ENCODE measurements at places on chromosomes 1 and 21.

- DNase-seq, result no peak
These were observed 70.4 kb downstream of the MRPS6 start for GRCh38 chr21:34143685-34144182.

DNA sequence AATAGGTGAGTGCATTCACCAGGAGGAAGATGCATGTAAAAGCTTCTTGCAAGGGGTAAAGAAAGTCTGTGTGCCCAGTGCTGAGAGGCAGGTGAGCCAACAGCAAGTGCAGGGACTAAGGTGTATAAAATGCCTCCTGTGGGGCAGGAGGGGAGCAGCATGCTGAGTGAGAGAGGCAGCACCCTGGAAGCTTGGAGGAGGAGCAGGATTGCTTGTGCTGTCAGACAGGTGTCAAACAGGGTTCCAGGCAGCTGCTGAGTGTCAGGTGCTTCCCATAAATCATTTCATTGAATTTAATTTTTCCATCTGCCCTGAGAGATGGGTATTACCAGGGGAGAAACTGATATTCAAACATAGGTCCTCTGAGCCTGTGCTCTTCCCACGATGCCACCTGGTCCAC lies 13.9 kb downstream of the BSND start:
- no peak for DNase-seq

- no peak for DNase-seq
These were observed 285.2 kb downstream of the PCP4 start for GRCh38 chr21:40152476-40152875.

GRCh38 chr1:160863061-160863773 lies 530 bp upstream of the CD244 start:
- no peak for DNase-seq

GRCh38 chr1:100461222-100461621 lies 76.7 kb upstream of the GPR88 start:
- no peak for DNase-seq

DNA sequence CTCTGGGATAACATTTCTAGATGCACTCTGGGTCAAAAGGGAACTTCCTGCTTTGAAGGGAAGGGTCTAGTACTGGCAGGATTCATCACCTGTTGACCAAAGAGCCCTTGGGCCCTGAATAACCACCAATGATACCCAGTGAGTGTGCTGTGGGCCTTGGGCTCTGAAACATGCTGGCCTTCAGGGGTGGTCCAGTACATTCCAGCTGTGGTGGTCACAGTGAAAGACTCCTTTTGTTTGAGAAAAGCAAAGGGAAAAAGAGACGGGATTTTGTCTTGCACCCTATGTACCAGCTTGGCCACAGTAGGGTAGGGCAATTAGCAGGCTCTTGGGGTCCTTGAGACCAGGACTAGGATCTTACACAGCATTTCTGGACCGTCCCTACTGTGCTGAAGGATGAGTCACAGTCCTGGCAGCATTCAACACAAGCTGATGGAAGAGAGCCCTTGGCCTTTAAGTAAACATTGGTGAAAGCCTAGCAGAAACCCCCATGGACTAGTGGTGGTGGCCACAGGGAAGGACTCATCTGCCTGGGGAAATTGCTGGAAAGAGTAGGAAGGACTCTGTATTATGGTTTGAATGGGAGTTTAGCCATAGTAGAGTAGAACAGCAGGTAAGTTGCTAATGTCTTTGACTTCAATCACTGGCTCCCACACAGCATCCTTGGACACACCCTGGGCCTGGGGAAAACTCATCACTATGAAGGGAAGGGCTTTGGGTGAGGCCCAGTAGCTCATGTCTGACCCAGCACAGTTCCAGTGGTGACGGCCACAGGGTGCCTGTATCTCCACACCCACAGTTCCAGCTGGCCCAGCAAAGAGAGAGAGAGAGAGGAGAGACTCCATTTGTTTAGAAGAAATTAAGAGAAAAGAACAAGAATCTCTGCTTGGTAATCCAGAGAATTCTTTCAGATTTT lies 87.5 kb downstream of the COL24A1 start:
- no peak for DNase-seq

- DNase-seq, result no peak
These were observed 84.3 kb downstream of the TGFBR3 start for GRCh38 chr1:91801496-91802115.

DNA sequence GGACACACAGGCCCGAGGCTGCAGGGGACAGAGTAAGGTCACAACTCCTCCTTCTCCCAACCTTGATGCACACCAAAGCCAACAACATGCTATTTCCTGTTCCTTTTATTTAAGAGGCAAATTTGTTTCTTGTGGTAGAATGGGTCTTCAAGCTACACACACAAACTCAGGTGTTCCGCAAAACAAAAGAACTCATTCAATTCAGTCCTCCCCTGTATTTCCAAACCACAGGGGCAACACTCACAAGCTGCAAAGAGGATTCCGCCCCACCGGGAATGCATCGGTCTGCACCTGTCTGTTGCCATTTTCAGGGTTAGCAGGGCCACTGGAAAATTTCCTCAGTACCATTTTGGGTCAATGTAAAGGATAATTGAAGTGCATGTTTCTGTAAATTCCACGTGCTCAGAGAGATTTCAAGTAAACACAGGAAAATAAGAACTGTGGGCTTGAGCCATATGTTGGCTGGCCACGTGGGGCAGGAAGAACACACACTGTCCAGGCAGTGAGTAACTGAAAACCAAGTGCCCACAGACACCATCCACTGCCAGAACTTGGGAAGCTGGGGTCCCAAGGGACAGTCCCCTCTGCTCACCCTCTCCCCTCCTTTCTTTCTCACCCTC lies 145.2 kb upstream of the ERG start:
- DNase-seq, result no peak

DNA sequence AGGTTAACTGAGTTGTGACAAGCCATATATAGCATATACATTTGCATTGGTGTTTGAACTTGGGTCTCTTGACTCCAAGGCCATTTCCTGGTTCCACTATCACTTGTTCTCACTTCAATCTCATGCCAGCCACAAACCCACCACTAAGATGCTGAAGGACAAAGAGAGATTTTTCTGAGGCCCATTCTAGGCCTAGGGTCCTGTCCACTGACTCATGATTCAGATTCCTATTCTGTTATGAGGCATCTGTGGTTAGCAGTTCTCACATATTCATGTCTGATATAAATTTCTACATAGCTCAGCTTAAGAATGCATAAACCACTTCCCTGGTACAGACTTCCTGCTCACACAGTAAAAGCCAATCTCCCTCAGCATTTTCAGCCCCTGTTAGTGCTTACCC lies 326.1 kb upstream of the BEND5 start:
- DNase-seq, result no peak

GRCh38 chr1:3636080-3636479 lies 11.3 kb downstream of the TPRG1L start:
- no peak for DNase-seq

GRCh38 chr1:63322944-63323864 lies 837 bp downstream of the FOXD3 start:
- DNase-seq, result peak; percentile 32

DNA sequence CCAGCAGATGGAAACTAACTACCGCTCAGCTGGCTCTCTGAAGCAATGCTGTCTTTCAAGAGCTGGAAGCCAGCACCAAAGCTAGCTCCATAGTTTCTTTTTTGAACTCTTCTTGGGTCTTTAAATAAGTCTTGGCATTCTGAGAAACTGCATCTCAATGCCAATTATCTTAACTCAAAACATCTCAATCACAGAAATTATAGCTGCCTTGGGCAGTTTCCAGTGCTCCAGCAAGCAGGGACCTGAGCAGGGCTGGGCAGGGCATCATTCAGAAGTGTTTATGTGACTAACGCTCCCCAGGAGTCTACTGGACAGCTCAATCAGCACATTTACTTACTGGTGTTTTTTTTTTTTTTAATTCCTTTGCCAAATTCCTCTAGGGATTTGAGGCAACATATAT lies 18.3 kb upstream of the PADI4 start:
- DNase-seq, result no peak

DNA sequence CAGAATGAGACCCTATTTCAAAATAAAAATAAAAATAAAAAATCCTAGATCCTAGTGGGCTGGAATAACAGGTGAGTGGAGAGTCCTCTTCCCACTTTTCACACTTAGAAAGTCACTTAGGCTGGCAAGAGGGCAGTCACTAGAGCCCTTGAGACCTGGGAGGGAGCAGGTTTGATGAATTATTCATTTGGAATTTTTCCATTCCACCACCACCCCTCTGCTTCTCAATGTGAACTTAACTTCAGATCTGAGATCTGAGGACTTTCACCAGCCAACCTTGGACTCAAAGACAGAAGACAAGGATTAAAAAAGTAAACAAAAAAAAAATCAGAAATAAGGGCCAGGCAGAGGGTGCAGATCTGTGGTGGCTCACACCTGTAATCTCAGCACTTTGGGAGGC lies 16.5 kb downstream of the AKR7A3 start:
- DNase-seq, result no peak

GRCh38 chr1:206029484-206029883 lies 5.8 kb upstream of the CTSE start:
- no peak for DNase-seq

DNA sequence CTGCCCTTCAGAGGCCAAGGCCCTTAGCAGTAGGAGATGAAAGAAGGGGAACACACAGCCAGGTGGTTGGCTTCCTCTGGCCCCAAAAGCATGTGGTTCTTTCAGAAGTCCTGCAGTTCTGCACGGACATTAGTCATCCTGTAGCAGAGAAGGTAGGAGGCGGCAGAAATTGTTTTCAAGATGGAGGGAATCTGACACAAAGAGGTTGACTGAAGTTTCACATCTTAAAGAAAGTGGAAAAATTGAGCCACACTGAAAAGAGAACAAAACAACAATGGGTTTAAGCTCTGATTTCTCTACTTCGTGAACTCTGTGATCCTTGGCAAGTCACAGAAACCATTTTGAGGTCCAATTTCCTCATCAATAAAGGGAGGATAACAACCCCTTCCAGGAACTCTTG lies 125.3 kb upstream of the DNAH14 start:
- no peak for DNase-seq

GRCh38 chr1:173997791-173998190 lies 24.4 kb downstream of the RC3H1 start:
- DNase-seq, result no peak

DNA sequence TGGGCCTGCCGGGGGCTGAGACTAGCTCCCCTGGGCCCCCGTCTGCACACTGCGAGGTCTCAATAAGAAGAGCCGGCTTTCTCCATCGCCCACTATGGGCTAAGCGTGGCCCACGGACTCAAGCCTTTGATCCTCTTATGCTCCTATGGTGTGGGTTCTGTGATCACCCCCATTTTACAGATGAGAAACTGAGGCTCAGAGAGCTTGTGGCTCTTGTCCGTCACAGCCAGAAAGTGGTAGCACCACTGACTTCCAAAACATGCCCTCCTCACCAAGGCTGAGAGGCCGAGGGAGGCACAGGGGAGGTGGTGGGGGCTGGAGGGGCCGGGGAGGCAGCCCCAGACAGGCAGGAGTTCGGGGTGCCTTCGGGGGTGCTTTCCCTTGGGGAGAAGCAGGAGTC lies 39.0 kb upstream of the CASZ1 start:
- no peak for DNase-seq

GRCh38 chr1:7707527-7707926 lies 63.6 kb upstream of the VAMP3 start:
- DNase-seq, result no peak

DNA sequence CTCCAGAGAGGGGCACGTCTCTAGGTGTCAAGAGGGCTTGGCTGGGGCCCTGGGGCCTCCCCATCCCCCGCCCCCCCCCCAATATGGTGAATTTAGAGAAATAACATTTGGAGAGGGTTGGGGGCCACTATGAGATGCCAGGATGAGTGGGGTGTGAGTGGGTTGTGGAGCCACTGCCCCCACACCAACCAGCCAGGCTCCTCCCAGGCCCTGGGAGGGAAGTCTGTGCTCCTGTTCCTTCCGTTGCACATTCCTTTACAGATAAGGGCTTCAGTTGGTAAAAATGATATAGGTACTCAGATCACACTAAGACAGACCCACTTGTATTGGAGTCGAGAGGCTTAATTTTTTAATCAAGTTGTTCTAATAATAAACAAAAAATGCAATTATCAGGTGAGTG lies 585 bp upstream of the PLEKHA6 start:
- no peak for DNase-seq

DNA sequence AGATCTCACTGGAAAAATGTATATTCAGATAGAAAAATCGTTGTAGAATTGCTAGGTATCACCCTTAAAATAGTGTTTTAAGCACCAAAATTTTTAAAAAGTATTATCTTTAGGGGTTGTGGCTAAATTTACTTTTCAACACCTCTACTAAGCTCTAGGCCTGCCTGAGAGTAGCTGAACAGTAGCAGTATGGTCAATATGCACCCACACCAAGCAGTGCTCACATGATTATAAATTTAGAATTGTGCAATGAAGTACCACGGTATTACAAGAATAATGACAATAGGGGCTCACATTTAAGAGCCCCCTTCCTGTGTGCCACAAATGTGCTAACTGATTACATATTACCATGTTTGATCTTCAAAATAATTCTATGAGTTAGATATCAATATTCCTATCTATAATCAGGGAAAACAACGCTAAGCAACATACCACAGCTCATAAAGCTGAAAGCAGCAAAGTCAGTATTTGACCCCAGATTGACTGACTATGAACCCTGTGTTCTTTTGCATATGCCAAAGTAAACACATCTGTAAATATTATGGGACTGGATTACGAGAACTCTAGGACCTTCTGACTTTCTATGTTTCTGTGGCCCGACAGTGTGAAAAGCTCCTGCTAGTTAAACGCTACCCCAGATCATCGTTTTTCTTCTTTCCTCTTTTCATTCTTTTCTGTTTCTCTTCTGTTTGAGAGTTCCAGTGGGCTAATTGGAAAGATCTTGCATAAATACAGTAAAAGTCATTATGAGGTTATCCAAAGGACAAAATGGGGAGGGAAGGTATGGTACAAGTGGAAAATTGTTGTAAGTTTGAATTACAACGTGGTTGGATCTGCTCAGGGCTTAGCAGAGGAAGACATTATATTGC lies 201.1 kb upstream of the C1orf87 start:
- no peak for DNase-seq

DNA sequence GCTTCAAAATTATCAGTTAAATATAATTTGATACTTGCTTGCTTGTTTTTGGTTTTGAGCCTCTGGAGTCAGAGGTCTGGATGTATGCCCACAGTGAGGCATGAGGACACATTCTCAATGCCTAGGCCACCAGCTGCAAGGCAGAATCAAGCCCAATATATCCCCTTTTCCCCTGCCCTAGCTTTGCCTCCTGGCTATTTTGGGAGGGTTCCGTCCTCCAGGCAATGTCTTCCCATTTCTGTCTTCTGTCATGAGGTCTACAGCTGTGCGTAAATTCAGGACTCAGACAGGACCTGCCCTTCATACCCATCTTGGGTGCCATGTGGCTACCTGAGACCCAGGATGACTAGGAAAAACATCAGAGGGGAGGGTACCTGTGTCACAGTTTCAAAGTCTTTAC lies 19.2 kb downstream of the NRDC start:
- no peak for DNase-seq

Measured in T-helper 17 cell (primary cell).